ENCODE measurements at places on chromosomes 7 and 10. TPM values are rescaled to one million over a fixed set of nuclear protein-coding genes. Genes with fewer than 3 reads are reported as not detected.

DNA sequence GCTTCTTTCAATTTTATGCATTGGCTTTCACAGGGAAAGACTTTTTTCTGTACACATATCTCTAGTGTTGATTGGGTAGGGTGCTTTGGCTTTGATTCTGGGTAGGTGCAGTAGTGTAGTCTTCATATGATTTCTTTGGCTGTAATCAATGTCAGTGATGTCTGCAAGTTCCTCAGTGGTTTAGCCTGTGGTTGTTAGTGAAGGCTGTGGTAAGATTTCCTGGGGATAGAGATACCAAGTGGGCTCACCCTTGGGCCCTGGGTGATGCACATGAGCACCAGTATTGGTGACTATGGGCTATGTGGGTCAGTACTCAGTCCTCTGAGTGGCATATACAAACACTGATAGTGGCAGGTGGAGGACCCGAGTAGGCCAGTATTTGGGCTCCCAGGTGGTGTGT, 13.0 kb downstream of the GIMAP8 start:
- no peak overlapping the region for H3K4me3 ChIP-seq
- no peaks in the 10 kb centered on the region for H3K36me3 ChIP-seq
- H3K4me1 ChIP-seq, result peaks cover 5% of the 10 kb centered on the region
- no peak overlapping the region for H3K27ac ChIP-seq
- DNase-seq, result no peak

DNA sequence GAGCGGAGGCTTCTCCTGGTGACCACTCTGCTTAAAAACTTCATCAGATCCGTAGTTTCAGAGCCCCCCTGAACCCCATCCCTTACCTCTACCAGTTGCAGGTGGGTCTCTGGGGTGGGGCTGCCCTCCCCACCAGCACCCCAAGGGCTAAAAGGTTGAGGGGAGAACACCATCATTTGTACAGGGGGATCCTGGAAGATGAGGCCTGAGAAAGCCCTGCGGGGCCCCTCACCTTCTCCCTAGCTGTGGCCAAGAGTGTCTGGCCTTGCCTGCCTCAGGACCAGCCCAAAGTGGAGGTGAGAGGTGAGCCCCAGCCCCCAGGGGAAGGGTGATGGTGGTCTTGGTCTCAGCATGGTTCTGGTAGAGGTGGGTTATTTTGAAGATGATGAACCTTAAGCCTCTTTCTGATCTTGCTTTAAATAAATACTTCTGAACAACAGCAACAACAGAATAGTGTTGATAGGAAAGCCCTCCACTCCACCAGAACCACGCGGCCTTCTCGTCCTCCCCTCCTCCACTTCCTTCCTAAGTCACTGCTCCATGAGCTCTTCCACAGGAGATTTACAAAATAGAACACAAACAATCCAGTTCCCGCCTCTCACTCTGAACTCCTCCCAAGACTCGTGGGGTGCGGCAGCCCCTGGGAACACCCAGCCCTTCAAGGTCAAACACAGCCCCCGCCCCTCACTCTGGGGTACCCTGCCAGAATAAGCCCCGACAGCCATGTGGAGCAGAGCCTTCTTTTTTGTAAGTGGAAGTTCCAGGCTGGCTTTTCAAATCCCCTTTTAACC, 169.1 kb downstream of the EGFR start:
- peak overlapping the region; percentile 42 for H3K27ac ChIP-seq
- H3K4me1 ChIP-seq, result peaks cover 11% of the 10 kb centered on the region
- H3K27me3 ChIP-seq, result no peaks in the 10 kb centered on the region
- no peak overlapping the region for H3K4me3 ChIP-seq

- H3K27me3 ChIP-seq, result no peaks in the 10 kb centered on the region
- H3K36me3 ChIP-seq, result peaks cover 2% of the 10 kb centered on the region
- H3K4me3 ChIP-seq, result no peak overlapping the region
- no peaks in the 10 kb centered on the region for H3K4me1 ChIP-seq
- no peak overlapping the region for H3K27ac ChIP-seq
Observed at GRCh38 chr10:91493313-91493712, 83.2 kb downstream of the HECTD2 start.

- H3K27me3 ChIP-seq, result no peaks in the 10 kb centered on the region
- no peaks in the 10 kb centered on the region for H3K36me3 ChIP-seq
- H3K4me3 ChIP-seq, result no peak overlapping the region
- DNase-seq, result no peak
- H3K27ac ChIP-seq, result no peak overlapping the region
Observed at GRCh38 chr10:129780901-129781795, 182.9 kb downstream of the EBF3 start.

GRCh38 chr10:61183967-61184366, 240.0 kb upstream of the RHOBTB1 start:
- no peak overlapping the region for H3K4me3 ChIP-seq
- H3K27me3 ChIP-seq, result no peaks in the 10 kb centered on the region
- no peak overlapping the region for H3K27ac ChIP-seq
- DNase-seq, result no peak

- no peaks in the 10 kb centered on the region for H3K36me3 ChIP-seq
- DNase-seq, result no peak
- H3K27me3 ChIP-seq, result no peaks in the 10 kb centered on the region
- H3K4me3 ChIP-seq, result no peak overlapping the region
- H3K4me1 ChIP-seq, result peaks cover 15% of the 10 kb centered on the region
- H3K27ac ChIP-seq, result no peak overlapping the region
Observed at GRCh38 chr10:78914060-78914378, 154.7 kb upstream of the ZMIZ1 start.

DNA sequence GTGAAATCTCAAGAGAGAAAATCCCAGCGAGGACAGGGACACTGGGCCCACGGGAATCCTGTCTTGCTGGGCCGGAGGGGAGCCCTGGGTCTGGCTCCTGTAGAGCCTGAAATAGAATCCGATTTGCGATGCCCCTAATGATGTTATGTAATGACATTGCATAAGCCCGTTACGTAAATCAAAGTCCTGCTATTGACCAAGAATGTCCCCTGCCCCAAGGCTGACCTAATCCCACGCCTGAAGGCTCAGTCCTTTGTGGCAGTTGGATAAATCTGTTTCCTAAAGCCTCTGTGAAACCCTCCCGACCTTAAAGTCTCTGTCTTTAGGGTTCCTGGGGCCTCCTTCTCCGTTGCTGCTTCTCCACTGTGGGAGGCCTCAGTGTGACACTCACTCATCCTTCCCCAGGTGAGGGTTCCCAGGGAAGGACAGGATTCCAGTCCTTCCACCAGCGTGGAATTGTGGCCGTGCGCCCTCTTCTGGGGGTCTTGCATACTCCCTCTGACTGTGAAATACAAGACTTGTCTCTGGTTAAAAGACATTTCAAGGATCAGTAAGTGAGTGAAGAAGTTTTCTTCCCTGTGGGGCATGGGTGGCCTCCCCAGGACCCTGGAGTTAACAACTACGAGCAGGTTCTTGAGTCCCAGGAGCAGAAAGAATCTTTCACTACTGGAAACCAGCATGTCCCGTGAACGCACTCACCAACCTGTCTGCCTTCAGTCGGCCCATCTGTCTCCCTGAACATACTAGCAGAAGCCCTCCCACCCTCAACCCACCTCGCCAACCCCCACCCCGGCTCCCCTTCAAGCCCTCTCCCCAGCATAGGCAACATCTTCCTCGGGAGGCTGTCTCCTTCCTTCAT, 19.8 kb downstream of the ZNF467 start:
- no peak overlapping the region for H3K4me3 ChIP-seq
- no peaks in the 10 kb centered on the region for H3K27me3 ChIP-seq
- no peak overlapping the region for H3K27ac ChIP-seq

DNA sequence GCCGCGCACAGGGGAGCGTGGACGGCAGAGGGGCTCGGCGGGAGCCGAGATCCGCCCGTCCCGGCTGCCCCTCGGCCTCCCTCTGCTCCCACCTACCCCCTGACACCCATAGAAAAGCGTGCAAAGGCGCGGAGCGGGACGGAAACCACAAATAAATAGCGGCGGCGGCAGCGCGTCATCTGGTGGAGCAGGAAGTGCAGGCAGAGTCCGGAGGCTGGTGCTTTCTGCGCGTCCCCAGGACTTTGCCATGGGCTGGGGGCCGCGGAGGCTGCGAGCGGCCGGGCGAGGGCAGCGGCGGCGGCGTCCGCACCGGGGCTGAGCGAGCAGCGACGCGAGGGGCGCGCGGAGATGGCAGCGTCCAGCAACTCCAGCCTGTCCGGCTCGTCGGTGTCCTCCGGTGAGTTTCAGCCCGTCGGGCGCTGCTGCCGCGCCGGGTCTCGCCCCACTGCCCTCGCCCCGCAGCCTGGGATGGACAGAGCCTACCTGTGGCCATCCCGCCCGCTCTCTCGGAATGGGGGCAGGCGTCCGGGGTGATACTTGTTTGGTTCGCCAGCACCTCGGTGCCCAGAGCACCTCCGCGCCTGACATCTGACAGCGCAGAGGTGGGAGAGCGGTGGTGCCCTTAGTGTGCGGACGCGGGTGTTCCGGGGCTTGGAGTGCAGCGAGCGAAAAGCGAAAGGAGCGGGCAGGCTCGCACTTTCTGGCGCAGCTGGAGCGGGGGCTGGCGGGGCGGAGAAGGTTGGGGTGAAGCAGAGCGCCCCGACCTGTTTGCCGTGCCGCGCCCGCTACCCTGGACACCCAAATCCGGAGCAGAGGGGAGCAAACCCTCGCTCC, at the start of gene CHN2:
TSS of gene CHN2 (plus strand) at position 182 of the 834 bp plus-strand sequence.
- peak within 1 kb of the TSS; percentile 72 for H3K27ac ChIP-seq
- DNase-seq, result peak; percentile 88
- peak within 1 kb of the TSS; percentile 63 for H3K4me3 ChIP-seq
- peaks cover 7% of the 10 kb centered on the region for H3K27me3 ChIP-seq
- H3K4me1 ChIP-seq, result peaks cover 38% of the 10 kb centered on the region

DNA sequence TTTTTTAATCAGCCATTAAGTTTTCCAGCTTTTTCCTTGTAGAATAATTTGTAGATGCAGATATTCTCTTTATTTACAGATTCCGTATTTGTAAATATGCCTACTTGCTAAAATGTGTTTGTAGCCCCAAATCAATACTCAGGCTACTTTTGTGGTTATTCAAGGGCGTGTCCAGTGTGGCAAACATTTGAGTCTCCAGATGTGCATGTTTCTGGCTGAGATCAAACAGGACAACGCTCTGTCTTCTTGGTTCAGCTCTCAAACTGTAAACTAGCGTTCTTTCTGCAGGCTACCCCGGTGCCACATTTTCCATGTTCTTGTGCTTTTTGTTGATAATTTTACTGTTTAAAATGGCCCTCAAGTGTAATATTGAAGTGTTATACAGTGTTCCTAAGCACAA, 16.2 kb upstream of the OR2A5 start:
- H3K27me3 ChIP-seq, result no peaks in the 10 kb centered on the region
- no peak overlapping the region for H3K27ac ChIP-seq
- no peak overlapping the region for H3K4me3 ChIP-seq
- DNase-seq, result no peak

DNA sequence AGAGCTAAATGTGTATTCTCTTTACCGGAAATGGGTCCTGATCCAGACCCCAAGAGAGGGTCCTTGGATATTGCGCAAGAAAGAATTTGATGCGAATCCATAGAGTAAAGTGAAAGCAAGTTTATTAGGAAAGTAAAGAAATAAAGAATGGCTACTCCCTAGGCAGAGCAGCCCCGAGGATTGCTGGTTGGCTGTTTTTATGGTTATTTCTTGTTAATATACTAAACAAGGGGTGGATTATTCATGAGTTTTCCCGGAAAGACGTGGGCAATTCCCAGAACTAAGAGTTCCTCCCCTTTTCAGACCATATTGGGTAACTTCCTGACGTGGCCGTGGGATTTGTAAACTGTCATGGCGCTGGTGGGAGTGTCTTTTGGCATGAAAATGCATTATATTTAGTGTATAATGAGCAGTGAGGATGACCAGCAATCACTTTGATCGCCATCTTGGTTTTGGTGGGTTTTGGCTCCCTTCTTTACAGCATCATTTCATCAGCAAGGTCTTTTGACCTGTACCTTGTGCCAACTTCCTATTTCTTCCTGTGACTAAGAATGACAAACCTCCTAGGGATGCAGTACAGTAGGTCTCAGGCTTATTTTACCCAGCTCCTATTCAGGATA, 60.4 kb downstream of the ARL4A start:
- no peaks in the 10 kb centered on the region for H3K4me1 ChIP-seq
- H3K36me3 ChIP-seq, result no peaks in the 10 kb centered on the region
- no peak overlapping the region for H3K4me3 ChIP-seq
- H3K27ac ChIP-seq, result no peak overlapping the region

DNA sequence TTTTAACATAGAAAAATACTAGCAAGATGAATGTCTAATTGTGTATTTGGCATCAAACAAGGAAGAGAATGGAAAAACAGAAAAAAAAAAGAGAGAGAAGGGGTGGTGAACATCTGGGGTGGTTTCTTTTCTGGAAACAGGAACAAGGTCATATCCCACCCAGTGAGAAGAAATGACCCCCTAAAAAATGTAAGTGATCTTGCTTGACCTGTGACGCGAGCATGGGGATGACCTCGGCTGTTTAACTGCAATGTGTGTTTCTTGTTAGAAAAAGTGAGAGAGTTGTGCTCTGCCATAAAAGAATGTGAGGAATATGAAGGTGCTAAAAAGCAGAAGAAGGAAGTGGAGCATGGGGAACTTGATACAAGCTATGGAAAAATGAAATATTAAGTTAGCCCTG, 258.5 kb downstream of the AGMO start:
- H3K36me3 ChIP-seq, result no peaks in the 10 kb centered on the region
- H3K27me3 ChIP-seq, result no peaks in the 10 kb centered on the region
- no peak overlapping the region for H3K27ac ChIP-seq
- no peak for DNase-seq
- H3K4me3 ChIP-seq, result no peak overlapping the region

DNA sequence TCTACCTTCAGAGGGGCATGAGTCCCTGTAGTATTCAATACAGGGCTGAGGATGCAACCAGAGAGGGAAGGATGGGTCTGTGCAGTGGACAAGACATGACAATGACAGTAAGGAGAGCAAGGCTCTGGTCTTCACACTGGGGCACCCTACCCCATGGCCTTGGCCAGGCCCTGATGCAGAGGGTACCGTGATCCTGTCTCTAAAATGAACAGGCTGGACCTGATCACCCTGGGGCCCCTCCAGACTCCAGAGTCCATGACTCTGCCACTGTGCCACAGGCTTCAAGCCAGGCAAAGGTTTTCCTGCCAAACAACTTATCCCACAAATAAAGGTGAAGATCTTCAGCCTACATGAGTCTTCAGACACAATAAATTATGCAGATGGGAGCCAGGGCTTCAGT, 4.9 kb downstream of the MAT1A start:
- no peak overlapping the region for H3K27ac ChIP-seq
- DNase-seq, result no peak
- H3K27me3 ChIP-seq, result no peaks in the 10 kb centered on the region
- no peak overlapping the region for H3K4me3 ChIP-seq
- no peaks in the 10 kb centered on the region for H3K36me3 ChIP-seq
- no peaks in the 10 kb centered on the region for H3K4me1 ChIP-seq

Gene MYL7
- total RNA-seq, result not detected

Gene FAM25A
- total RNA-seq, result not detected

Gene CHN2
- 15.1 TPM for total RNA-seq

Gene CYP2E1
- total RNA-seq, result 1.7 TPM

Gene SLC18A2
- total RNA-seq, result 7.7 TPM

Gene FAM25G
- total RNA-seq, result not detected

Gene ATG9B
- not detected for total RNA-seq

Measured in stomach (tissue), 19 donors.